ENCODE measurements at places on chromosomes 11 and 22.

GRCh38 chr11:61080986-61081590 is 21.2 kb upstream of the CD5 start:
- no peak for DNase-seq

- no peak for DNase-seq
Measured at GRCh38 chr11:111305162-111305802, 6.9 kb downstream of the POU2AF3 start.

DNA sequence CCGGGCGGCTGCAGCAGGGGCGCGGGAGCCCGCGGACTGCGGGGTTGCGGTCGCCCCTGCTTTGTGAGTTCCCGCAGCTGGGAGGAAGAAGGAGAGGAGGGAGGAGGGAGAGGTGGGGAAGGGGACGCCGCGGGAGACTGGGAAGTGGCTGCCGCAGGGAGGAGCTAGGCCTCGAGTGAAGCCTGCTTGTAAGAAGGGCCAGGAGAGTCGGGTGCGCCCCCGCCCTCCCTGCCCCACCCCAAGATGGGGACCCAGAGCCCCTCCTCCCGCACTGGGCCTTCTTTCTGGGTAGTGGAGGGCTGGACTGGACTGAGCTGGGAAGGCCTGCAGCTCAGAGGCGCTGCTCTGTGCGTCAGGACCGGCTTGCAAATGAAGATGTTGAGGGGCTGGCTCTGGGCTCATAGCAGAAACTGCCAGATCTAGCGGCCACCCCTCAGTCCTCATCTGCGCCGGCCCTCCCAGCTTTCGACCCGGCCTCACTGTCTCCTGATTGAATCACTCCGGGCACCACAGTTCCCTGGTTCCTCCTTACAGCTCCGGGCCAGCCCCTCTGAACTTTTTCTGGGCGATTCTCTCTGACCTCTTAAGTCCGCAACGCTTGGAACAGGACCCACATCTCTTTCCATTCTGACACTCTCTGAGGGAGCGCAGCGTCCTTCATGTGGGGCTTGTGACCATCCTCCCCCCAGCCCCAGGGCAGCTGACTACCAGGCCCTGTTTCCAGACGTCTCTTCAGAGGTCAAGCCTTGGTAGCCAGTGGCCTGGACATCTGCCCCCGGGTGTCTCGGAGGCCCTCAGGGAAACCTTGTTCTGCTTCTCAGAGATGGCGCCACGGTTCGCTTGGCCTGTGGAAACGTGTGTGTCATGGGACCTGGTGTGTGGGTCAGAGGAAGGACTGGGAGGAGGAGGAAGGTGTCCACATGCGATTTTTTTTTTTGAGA is 21.9 kb downstream of the SERPINH1 start:
- peak; percentile 23 for DNase-seq

GRCh38 chr11:56782167-56782847 is 33.8 kb upstream of the OR9G4 start:
- no peak for DNase-seq

- no peak for DNase-seq
Measured at GRCh38 chr22:32164075-32164860, 5.2 kb upstream of the C22orf42 start.

DNA sequence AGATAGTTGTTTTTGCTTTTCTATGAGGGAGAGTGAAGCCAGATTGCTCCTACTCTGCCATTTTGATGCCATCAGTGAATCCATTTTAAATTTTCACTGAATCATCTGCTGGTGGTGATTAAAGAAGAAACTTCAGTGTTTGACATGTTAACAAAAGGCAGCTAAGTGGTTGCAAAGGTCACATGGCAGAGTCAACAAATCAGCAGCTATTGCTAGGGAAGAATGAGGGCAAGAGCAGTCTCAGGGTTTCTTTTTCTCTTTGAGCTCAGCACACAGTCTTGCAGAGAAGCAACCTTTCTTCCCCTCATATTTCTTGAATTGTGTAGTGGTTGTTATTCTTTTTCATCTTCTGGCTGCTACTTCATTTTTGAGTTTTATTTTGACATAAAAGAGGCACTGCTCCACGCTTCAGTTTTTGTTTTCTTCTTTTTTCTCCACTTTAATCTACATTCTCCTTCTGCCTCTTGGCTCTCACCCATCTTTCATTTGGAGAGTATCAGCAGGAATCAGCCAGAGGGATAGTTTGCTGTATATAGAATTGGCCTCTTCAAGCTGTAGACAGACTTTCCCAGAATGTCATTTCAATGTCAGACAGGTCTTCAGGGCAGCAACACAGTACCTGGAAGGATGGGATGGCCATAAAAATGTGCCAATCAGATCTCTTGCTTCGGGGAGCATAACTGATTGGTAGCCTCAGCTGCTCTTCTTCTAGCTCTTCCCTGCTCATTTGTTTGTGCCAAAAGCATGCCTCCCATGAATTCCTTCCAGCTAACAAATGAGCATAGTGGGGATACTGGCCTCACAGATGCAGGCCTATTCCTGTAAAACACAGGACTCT is 153.9 kb downstream of the TRPC6 start:
- DNase-seq = no peak

DNA sequence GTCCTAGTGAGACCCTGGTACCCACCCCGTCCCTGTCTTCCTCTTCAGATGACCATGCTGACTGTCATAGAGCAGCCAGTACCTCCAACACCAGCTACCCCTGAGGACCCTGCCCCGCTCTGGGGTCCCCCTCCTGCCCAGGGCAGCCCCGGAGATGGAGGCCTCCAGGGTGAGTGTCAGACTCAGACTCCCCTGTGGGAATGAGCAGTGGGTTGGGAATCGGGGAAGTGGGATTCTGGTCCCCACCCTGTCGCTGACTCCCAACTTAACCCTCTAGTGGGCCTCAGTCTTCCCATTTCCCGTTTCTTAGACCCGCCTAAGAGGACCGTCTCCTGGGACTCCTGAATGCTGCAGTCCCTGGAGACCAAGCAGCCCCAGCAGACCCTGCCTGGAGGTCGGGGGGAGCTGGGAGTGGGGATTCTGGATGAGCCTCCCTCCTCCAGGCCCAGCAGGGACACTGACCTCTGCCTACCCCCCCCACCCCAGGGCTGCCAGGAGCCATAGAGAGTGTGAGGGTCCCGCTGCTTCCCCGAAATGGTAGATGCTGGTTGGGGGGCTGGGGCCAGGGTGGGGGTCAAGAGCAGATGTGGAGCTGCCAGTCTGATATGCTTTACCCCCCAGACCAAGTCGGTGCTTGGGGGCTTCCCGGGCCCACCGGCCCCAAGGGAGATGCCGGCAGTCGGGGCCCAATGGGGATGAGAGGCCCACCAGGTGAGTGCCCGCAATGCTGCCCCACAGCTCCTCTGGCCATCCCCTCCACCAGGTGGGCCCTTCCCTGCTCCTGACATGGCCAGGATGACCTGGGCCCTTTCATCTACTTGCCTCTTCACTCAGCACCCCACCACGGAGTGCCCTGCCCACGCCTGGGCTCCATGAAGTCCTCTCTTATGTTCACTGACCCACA is 25.5 kb downstream of the EMID1 start:
- DNase-seq = no peak

DNA sequence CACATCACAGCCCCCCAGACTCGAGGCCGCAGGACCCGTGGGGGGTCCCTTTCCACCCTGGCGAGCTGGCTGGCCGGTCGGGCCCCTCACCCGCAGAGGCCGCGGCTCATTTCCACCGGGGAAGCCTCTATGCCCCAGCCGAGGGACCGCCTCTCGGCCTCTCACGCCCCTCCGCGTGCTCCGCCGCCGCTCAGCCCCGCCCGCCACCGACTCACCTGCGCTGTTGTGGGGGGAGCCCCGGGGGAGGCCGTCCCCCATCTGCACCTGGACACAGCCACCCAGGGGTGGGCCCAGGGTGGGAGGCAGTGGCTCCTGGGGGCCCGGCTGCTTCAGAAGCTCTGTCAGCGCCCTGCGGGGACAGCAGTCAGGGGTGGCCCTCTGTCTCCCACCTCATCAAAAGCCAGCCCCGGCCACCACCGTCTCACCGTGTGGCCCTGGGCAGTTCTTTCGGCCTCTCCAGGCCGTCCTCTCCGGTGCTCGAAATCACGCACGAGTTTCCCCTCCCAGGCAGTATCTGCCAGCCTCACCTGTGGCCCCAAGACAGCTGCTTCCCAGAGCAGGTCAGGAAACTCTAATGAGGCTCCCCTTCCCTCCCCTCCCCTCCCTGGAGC is 3.8 kb downstream of the SHISA8 start:
- no peak for DNase-seq

DNA sequence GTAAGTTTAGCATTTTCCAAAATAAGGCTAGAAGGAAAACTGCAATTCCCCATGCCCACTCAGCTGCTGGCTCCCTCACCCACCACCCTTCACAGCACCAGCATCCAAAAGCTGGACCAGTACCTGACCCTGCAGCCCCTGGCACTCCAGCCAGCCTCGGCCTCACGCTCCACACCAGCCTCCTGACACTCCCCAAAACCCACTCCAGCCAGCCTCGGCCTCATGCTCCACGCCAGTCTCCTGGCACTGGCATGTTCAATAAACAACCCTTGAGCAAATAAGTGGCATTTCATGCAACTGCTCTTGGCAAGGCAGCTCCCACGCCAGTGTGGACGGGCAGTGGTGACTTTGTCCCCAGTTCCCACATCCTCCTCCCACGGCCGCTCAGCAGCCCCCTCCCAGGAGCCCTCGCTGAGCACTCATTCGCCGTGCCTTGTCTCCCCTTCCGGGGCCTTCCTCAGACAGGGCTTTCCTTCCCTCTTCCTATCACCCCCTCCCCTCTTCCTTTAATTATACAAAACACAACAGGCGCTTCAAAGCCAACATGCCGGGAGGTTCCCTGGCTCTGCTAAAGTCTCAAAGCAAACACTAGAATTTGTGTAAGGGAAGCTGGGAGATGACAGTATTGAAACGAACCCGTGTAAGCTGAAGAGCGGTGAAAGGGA is 6.8 kb downstream of the TOLLIP start:
- no peak for DNase-seq

GRCh38 chr22:50072714-50073538 is 12.3 kb downstream of the MLC1 start:
- DNase-seq = no peak

DNA sequence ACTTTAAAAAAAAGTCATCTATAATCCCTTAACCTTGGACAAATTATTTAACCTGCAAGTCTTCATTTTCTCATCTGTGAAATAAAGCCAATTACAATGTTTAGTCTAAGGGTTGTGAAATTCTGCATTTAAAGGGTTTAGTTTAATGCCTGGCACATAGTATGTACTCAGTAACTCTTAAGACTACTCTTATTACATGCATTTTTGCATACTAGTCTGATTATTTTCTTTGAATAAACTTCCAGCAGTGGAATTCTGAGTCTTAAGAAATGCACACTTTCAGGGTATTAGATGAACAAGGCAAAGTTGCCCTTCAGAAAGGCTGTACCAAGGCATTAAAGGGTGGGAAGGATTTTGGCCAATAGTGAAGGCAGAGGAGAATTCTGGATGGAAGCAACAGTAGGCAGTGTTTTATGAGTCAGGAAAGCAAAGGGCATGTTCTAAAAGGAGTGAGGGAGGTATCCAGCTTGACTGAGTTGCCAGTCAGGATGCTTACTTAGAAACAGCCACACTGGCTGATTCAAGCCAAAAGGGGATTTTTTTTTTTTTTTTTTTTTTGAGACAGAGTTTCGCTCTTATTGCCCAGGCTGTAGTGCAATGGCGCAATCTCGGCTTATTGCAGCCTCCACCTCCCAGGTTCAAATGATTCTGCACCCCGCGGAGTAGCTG is 50.5 kb downstream of the SWAP70 start:
- no peak for DNase-seq

GRCh38 chr11:85705800-85706199 is 19.8 kb upstream of the CCDC89 start:
- DNase-seq = no peak

DNA sequence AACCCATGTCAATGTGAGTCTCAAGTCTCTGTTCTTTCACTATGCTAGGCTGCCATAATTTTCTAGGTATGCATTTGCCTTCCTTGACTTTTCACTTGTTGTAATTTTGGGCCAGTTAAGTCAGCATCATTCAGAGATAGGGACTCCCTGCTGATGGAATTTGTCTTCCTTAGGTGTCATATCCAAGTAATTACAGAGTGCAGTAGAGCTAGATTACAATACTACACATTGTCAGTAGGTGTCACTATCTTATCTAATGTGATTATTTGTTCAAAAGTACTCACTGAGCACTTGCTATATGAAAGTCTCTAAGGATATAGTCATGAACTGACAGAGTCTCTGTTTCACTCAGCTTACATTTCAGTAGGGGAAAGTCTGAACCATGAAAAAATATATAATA is 25.0 kb upstream of the SYN3 start:
- DNase-seq = no peak

DNA sequence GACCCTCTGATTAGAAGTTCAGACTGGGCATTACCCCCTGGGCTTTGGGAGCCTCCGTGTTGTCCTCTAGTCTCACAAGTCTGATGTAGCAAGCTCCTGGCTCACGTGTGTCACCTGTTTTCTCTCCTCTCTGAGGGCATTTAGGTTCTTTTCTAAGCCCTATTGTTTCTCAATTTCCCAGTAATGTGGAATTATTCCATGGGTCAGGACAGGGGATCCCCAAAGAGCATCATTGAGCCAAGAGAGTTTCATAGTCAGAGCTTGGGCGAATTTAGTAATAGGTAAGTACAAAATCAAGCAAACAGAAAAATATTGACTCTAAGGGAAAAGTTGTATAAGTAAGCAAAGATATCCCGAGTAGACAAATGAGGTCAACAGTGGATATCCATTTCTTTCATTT is 57.3 kb downstream of the PPP6R2 start:
- DNase-seq = no peak

DNA sequence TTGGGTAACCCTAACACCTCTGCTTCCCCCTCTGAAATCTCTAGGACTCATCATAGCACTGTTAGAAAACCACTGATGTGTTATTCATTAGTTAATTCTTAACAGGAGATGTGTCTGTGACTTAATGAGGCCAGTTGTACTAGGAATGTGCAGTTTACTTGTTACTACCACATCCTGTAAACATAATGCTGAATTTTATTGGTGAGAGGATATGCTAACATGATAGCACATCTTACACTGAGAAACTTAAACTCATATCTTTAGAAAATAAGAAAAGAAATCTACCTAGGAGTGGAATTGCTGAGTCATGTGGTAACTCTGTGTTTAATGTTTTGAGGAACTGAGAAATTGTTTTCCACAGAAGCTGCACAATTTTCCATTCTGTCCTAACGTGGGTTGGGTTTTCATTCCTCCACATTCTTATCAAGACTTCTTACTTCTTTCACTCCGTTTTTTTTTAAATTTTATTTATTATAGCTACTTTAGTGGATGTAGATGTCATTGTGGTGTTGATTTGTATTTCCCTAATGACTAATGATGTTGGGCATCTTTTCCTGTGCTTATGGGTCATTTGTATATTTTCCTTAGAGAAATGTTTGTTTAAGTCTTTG is 33.7 kb downstream of the RNF121 start:
- DNase-seq = no peak
